ENCODE measurements at places on chromosomes 5 and 9. TPM values are rescaled to one million over a fixed set of nuclear protein-coding genes. Genes with fewer than 3 reads are reported as not detected.

The ZNF608 gene
- total RNA-seq, result 35.3 TPM

The PCA3 gene
- total RNA-seq, result not detected

The ITGA2 gene
- 5.2 TPM for total RNA-seq

The VLDLR gene
- 4.2 TPM for total RNA-seq

The FAM81B gene
- total RNA-seq, result not detected

The TAF11L10 gene
- not detected for total RNA-seq

The TUSC1 gene
- total RNA-seq, result 8.0 TPM

The RGP1 gene
- total RNA-seq, result 13.4 TPM

The CAMK4 gene
- 0.44 TPM for total RNA-seq

The PCDHB2 gene
- 1.9 TPM for total RNA-seq

The GPR150 gene
- total RNA-seq, result 0.20 TPM

The PRLR gene
- total RNA-seq, result 1.1 TPM

The PLAC8L1 gene
- total RNA-seq, result not detected
